ENCODE measurements at places on chromosomes 13 and 19.
A peak's percentile ranks its signal among the peaks of the same experiment; 100 is the strongest.

DNA sequence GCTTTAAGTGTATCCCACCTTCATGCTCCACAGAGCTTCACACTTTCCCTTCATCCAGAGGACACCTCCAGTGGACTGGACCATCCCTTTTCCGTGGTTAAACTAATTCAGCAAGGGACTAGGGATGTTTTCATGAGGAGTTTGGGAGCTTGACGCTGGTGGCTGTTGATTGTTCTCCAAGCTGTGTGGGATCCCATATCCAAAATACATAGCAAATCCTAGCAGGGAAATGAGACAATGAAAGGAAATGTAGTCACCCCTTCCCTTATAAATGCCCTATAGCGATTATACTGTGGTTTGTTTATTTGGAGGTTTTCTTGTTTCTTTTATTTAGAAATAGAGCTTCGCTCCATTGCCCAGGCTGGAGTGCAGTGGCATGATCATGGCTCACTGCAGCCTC is 31.6 kb upstream of the DPRX start:
- DNase-seq: no peak

DNA sequence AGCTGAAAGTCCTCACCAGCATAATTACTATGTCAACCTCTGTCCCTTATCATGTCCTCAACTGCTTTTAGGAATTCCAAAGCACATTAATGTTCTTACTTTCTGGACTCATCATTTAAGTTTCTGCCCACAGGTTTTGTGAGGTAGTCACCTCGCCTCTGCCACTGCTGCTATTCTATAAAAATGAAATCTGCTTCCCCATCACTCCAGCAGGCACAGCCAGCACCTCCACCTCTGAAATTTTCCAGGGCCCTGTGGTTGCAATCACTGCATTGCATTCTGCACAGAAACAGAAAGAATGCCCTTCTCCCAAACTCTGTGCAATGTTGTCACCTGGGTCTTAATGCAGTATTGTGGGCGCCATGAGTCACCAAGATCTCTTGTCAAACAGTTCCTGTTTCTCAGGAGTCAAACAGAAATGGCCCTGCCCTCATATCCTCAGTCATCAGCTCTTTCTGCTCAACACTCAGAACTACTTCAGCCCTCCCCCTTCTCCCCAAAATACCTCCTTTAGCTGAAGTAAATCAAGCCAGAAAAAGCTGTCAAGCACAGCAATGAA is 529.2 kb upstream of the NBEA start:
- no peak for DNase-seq

GRCh38 chr13:49635599-49636433 is 7.5 kb downstream of the ARL11 start:
- no peak for DNase-seq

DNA sequence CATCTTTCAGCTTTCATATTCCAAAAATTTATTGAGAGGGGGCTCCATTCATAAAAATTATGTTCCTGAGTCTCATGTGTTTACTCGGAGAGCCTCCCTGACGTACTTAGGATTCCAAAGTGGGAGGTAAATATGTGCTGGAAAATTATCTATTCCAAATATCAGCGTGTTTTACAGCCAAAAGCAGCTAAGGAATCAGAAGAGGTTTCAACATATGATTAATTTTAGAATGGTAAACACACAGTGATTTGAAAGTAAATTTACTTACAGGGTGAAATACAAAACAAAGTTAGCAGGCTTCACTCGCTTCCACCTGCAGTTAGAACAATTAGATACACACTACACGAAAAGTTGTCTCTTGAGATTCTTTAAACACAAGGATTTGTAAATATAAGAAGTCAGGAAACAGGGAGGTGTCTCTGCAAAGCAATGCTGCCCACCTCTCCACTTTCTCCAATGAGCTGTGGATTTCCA is 313.8 kb upstream of the NBEA start:
- DNase-seq: no peak

DNA sequence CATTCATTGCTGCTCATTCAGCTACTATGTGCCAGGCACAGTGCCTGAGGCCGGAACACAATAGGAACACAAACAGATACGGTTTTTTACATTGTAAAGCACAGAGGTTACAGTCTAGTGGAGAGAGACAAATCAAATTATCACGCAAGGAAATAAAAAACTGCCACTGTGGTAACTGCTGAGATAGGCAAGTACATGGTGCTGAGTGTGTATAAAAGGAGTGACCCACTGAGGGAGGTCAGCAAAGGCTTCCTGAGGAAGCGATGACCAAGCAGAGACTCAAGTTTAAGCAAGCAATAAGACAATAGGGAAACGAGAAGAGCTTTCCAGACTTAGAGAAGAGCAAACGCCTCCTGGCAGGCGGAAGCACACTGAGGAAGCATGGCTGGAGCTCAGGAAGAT is 56.4 kb downstream of the NUFIP1 start:
- no peak for DNase-seq

- no peak for DNase-seq
These were observed at the start of gene ELAVL3 for GRCh38 chr19:11480715-11481533. Gene ELAVL3 (minus strand): TSS chr19:11481046. CDS start chr19:11480608, 438 bp downstream.

GRCh38 chr19:51029718-51030117 is 3.3 kb upstream of the KLK11 start:
- no peak for DNase-seq

- peak; percentile 39 for DNase-seq
These were observed 2.0 kb upstream of the TMEM221 start for GRCh38 chr19:17450264-17451075.

- DNase-seq: no peak
These were observed 74.3 kb upstream of the LRCH1 start for GRCh38 chr13:46478651-46479050.

DNA sequence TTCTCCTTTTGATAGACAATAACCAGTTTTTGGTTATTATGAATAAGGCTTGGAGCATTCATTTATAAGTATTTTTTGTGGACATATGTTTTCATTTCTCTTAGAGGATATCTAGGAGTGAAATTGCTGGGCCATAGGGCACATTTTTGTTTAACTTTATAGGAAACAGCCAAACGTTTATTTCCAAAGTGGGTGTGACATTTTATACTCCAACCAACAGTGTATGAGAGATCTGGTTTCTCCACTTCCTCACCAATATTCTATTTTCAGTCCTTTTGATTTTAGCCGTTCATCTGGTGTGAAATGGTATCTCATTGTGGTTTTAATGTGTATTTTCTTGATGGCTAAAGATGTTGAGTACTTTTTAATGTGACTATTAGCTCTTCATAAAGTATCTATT is 21.9 kb downstream of the TDRD3 start:
- no peak for DNase-seq

- peak; percentile 19 for DNase-seq
These were observed 569 bp upstream of the MCF2L start for GRCh38 chr13:112968380-112968909.

DNA sequence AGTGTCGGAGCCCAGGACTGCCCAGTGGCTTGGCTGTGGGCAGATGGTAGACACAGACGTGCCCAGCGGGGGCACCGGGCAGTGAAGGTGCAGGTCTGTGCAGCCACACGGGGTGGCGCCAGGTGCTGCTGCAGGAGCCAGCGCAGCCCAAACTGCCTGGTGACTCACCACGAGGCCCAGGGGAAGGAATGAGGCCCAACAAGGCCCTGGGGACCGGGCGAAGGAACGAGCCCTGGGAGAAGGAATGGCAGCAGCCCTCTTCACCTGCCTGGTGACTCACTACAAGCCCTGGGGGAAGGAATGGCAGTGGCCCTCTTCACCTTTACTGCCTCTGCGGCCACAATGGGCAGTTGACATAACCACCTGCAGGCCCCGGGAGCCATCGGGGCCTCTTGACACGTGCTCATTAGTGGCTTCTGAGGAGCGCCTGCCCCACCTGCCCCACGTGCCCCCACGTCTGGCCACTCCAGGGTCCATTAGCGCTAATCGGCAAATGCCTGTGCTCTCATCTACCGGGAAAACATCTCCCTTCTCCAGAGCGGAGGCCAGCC is 9.3 kb downstream of the MED16 start:
- no peak for DNase-seq

DNA sequence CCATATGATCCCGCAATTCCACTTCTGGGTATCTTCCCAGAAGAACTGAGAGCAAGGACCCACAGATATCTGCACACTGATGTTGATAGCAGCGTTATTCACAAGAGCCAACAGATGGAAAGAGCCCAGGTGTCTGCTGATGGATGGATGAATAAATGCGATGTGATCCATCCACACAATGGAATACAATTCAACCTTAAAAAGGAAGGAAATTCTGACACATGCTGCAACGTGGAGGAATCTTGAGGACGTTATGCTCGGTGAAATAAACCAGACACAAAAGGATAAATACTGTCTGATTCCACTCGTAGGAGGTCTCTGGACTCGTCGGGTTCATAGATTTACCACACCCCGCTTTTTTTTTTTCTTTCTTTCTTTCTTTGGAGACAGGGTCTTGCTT is 21.8 kb downstream of the ARHGEF18 start:
- DNase-seq: no peak

- no peak for DNase-seq
These were observed 27.4 kb downstream of the CD177 start for GRCh38 chr19:43380771-43381386.

- no peak for DNase-seq
These were observed 418.2 kb downstream of the KLF12 start for GRCh38 chr13:73715911-73716510.

- no peak for DNase-seq
These were observed 23.3 kb downstream of the RBM26 start for GRCh38 chr13:79382545-79383275.

- no peak for DNase-seq
These were observed 33.9 kb upstream of the FLT1 start for GRCh38 chr13:28528848-28529247.

GRCh38 chr13:33678084-33678483 is 139.9 kb upstream of the RFC3 start:
- DNase-seq: no peak

- no peak for DNase-seq
These were observed 50.8 kb downstream of the EFNB2 start for GRCh38 chr13:106484537-106485193.

DNA sequence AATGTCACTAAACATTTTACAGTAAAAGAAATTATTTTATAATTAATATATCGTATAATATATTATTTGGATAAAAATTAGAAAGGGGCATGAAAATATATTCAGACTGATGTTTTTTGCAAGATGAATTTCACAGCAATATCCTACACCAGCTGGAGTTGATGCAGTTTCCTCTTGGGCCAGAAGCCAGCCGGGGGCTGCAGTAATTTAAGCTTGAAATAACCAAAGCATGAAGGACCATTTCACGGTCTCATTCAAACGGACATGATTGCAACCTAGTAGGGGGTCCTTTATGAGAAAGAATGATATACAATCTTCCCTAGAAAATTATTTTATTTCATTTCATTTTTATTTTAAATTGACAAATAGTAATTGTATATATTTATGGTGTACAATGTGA is 797.2 kb upstream of the PCDH9 start:
- DNase-seq: no peak

- no peak for DNase-seq
These were observed 8.4 kb downstream of the NPHS1 start for GRCh38 chr19:35843676-35844481.

GRCh38 chr19:6730153-6730804 is 7.1 kb downstream of the GPR108 start:
- DNase-seq: peak; percentile 58

DNA sequence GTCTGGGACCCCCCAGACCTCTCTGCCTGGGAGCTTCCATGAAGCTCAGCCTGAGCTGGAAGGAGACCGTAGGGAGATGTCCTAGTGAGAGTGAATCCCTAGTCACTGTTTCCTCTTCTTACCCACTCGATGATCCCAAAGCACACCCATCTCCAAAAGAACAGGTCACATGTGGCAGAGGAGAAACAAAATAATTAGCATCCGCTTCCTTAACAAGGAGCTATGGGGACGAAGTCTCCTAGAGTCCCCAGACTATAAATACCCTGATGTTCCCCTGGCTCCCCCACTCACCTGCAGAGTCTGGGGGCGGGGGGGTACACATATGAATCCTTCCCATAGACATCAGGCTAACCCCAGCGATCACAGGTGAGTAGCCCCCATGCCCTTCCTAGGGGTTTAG is at the start of gene OR1I1:
Gene OR1I1 (plus strand): TSS at position 301 of the 400 bp plus-strand sequence. CDS start 4,855 bp downstream, outside the sequence.
- DNase-seq: no peak

GRCh38 chr19:52140032-52140710 is 433 bp upstream of the ZNF616 start:
- DNase-seq: peak; percentile 98

DNA sequence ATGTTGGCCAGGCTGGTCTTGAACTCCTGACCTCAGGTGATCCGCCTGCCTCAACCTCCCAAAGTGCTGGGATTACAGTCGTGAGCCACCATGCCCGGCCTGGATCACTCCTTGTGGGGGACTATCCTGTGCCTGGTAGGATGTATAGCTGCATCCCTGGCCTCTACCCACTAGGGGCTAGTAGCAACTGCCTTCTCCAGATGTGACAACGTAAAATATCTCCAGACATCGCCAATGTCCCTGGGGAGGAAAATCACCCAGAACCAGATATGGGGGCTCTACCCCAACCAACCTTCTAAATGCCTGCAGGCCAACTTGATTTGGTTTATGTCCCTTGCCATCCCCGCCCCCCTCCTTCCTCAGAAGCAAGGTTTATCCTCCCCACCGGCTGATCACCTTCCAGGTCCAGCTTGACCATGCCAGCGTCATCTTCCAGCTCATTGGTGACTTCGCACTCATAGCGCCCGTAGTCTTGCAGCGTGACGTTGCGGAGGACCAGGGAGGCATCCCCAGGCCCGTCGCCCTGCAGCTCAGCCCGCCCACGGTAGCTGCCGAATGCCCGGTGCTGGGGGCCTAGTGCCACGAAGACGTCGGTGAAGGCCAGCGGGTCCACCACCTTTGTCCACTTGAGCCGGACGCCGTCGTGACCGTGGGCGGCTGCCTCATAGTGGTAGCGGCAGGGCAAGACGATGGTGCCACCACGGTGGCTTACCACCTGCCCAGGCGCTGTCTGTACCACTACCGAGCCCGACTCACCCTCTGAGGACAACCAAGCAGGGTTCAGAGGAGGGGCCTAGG is 12.5 kb downstream of the TM6SF2 start:
- no peak for DNase-seq

- DNase-seq: no peak
These were observed 180.1 kb downstream of the POSTN start for GRCh38 chr13:37418490-37418889.

GRCh38 chr19:42422901-42423461 is 4.2 kb downstream of the LIPE start:
- peak; percentile 34 for DNase-seq

DNA sequence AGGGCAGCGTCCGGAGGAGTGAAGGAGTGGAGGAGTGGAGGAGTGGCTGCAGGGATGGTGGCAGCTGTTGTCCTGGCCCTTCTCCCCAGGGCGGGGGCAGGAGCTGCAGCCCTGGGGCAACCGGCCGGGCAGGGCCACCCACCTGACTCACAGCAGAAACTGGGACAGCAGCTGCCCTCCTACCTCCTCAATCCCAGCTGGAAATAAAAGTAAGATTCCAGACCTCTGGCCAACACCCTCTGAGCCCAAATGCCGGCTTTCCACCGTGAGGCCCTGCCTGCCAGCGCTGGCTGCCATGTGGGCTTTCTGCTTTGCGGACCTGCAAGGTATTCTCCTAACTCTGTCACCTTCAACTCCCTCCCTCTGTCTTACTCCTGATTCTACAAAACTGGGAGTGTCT is 3.3 kb upstream of the CLPP start:
- DNase-seq: no peak
